Activated CD4-positive, alpha-beta T cell treated with anti-CD3 and anti-CD28 coated beads, Interleukin-2, amount 50 U/mL, for 4 hours (primary cell): ENCODE measurements at places on chromosomes 4 and X.

DNA sequence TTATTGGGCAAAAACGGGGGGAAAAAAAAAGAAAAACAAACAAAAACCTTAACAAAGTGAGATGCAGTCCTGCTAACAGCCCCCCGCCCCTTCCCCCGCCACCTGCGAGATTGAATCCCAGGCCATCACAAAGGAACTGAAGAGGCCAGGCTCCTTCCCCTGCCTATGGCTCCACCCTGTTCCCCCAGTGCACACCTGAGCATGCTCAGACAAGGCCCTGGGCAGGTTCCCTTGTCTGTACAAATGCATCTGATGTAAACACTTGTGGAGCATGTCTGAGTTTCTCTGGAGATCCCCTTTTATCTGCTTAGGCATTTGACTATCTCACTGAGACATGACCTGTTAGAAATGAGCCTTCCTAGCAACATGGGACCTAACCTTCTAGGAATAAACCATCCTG lies 983.7 kb upstream of the PABPC4L start:
- DNase-seq, result no peak

GRCh38 chr4:55560096-55560495 lies 13.4 kb upstream of the CLOCK start:
- DNase-seq, result no peak

- DNase-seq, result no peak
Observed at GRCh38 chrX:153573984-153574383, 25.0 kb downstream of the CCNQ start.

GRCh38 chr4:3424522-3425095 lies 17.2 kb upstream of the HGFAC start:
- no peak for DNase-seq

- DNase-seq, result no peak
Observed at GRCh38 chr4:89119836-89120235, 8.5 kb downstream of the TIGD2 start.

GRCh38 chrX:151000861-151001331 lies 17.8 kb downstream of the HMGB3 start:
- DNase-seq, result no peak

- DNase-seq, result no peak
Observed at GRCh38 chrX:41721590-41721989, 2.4 kb upstream of the GPR82 start.

- DNase-seq, result no peak
Observed at GRCh38 chr4:60368986-60369385, 831.1 kb upstream of the ADGRL3 start.

- no peak for DNase-seq
Observed at GRCh38 chr4:55255179-55255578, 90.9 kb upstream of the SRD5A3 start.

DNA sequence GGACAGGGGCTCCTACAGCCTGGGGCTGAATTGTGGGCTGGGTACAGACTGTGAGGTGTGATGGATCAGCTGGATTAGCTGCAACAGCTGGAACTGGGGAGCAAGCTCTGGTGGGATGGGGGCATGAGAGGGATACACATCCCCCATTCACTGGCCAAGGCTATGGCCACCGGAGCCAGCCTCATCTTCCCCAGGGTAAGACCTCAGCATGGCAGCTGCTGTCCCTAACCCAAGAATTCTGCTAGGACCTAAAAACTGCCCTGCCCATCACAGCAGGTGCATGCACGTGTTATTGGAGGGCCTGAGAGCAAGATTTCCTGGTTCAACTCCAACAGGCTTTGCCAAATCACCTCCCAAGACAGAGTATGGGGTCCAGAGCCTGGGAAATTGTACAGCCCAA lies 258.6 kb upstream of the AGTR2 start:
- DNase-seq, result no peak

- no peak for DNase-seq
Observed at GRCh38 chr4:118846979-118847378, 11.1 kb upstream of the SEC24D start.

GRCh38 chrX:74536152-74536831 lies 78.1 kb downstream of the RLIM start:
- DNase-seq, result no peak

- no peak for DNase-seq
Observed at GRCh38 chrX:38515291-38515690, 46.1 kb upstream of the TSPAN7 start.

GRCh38 chr4:118845552-118846050 lies 9.7 kb upstream of the SEC24D start:
- no peak for DNase-seq

DNA sequence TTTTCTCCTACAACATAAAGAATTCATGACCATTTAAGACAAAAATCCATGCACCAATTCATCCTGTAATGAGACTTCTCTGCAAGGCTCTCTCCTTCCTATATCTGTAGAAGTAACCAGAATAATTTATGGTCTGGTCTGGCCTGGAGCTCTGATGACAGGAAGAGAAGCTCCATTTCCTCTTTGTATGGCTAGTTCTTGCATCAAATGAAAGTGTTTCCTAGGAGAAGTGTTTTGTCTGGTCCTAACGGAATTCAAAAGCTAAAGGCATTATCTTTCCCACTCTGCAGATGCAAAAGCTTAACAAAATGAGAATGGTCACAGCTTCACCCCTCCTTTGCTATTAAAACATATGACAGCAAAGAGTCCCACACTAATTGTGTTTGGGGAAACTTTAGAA lies 55.1 kb downstream of the SPATA18 start:
- no peak for DNase-seq
